ENCODE measurements at places on chromosomes 2 and 18.

GRCh38 chr2:99346218-99346617 is 9.0 kb downstream of the EIF5B start:
- DNase-seq = no peak

- DNase-seq = no peak
Measured at GRCh38 chr18:39586741-39587140, 2021.1 kb upstream of the CELF4 start.

- DNase-seq = no peak
Measured at GRCh38 chr2:208034503-208035140, 9.3 kb upstream of the PLEKHM3 start.

- no peak for DNase-seq
Measured at GRCh38 chr2:142435847-142436246, 305.0 kb upstream of the LRP1B start.

DNA sequence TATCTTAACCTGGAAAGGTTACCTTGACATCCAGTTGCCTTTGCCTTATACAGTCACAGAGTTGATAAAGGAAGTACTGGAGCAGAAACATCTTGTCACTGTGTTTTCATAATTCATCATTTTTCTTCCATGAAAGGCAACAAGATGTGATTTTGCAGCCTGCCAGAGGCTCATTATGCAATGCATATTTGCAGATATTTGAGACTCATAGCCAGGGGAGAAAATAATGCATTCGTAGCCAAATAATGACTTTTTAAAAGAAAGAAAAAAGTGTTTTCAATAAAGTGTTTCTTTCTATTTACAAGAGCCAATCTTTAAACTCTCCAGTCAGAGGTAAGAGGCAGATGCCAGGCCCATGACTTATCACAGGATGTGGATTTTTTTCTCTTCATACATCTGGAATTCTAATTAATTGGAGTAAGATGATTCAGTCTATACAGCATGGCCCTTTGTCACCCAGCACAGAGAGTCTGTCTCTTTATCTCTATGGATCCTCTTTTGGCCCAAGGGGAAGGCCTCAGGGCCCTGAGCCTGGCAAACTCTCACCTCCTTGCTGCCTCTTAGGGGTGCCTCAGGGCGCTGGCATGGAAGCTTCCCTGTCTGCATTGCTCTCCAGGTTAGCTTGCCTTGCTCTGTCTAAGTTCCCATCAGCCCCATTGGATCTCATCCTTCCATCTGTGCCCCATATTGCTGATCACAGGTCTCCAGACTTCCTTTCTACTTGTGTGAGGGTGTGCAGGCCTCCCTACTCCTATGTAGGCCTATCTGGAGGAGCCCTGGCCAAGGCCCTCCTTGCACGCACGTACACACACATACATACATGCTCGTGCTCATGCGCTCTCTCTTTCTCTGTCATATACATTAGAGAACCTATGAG is 247.7 kb downstream of the TPGS2 start:
- DNase-seq = no peak

GRCh38 chr18:31976242-31976641 is 33.3 kb upstream of the TRAPPC8 start:
- DNase-seq = no peak

GRCh38 chr18:59604877-59605276 is 92.3 kb downstream of the CCBE1 start:
- DNase-seq = no peak

DNA sequence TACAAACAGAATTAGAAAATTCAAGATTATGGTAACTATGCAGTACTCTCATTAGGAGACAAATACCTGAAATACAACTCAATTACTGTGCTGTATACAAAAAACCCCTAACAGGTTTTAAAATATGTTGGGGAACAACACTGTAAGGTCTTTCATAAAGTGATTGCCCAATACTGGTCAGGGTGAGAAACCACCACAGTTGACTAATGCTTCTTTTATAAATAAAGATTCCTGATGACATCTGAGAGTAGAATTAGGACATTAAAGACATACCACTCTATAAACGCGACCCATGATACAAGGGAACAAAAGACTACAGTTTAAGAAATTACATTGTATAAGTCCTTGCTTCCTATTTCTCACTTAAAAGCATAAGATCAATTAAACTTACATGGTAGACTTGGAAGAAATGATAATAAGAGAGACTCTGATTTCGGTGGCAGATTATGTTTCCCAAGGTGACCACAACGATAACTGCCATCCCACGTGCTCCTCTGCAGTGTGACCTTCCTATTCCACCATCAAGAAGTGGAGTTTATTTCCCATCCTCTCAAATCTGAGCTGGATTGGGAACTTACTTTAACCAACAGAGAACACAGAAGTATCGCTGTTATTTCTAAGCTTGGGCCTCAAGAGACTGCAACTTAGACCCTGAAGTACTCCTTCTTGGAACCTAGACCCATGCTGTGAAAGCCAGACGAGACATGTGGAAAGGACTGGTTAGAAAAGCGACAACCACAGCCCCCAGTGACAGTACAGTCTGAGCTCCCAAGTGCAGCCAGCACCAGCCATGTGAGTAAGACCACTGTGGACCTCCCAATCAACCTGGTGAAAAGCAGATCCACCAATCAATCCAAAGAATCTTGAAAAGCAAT is 52.3 kb downstream of the ZNF521 start:
- DNase-seq = no peak

DNA sequence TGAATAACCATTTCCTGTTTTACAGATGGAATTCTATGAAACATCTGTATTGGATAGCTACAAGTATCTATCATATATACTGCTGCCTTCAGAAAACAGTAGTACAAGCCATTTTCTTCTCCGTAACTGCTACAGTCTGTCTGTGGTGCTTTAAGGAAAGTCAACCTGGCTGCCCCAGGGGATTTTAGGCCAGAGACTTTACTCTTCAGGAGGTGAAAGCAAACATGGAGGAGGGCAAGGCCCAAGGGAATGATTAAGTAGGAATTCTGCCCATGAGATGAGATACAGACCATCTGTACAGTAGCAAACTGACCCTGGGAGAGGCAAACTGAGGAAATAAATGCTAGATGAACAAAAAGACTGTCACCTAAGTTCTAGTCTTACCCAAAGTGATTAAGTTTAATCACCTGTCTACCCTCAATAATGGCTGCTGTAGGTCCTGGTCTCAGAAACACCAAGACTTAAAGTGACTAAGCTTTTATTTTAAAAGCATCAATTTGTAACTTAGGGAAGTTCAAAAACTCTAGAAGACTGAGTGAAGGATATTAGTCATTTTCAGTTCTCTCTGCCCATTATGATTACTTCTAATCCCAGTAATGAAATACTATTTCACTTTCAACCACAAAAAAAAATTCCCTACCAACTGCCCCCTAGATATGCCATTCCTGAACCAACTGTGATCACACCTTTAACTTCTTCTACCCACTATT is 14.8 kb downstream of the MBD2 start:
- no peak for DNase-seq

GRCh38 chr18:58578835-58579560 is 49.9 kb downstream of the ALPK2 start:
- no peak for DNase-seq

- no peak for DNase-seq
Measured at GRCh38 chr2:18597618-18598017, 8.2 kb upstream of the NT5C1B start.

- DNase-seq = no peak
Measured at GRCh38 chr18:63374540-63374939, 7.5 kb upstream of the KDSR start.

- no peak for DNase-seq
Measured at GRCh38 chr2:207482630-207483029, 47.1 kb upstream of the CREB1 start.

Data from anterior cingulate cortex (tissue), 58 donors.